ENCODE measurements at places on chromosomes 1 and 21. TPM values are rescaled to one million over a fixed set of nuclear protein-coding genes. Genes with fewer than 3 reads are reported as not detected.

- DNase-seq, result no peak
These were observed 78.5 kb downstream of the FHAD1 start for GRCh38 chr1:15325375-15326085.

FCRL2 gene
- 0.46 TPM for total RNA-seq

DNA sequence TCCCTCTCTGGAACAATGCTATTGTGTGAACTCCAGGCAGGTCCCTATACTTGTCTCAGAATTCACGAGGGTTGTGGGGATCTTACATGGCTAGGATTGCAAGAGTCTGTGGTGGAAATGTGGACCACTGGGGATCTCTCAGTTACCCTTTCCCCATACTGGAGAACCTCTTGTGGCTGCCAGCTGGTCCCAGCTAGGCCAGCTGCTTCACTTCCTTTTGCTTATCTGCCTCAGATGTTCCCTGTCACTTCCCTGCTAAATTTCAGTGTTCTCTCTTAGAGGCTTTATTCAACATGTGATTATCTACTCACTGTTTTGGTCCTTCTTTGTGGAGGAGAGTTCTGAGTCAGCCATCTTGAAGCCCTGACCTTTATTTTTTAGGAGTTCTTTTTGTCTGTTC is 75.9 kb upstream of the SAMD13 start:
- peak; percentile 27 for DNase-seq

GRCh38 chr1:152901631-152902030 is 6.7 kb upstream of the IVL start:
- peak; percentile 4 for DNase-seq

- no peak for DNase-seq
These were observed 23.2 kb downstream of the PMVK start for GRCh38 chr1:154913273-154913672.

Data from lung (tissue), 17 donors.